Urinary bladder (tissue), 4 donors: ENCODE measurements at places on chromosomes 1 and 21.

DNA sequence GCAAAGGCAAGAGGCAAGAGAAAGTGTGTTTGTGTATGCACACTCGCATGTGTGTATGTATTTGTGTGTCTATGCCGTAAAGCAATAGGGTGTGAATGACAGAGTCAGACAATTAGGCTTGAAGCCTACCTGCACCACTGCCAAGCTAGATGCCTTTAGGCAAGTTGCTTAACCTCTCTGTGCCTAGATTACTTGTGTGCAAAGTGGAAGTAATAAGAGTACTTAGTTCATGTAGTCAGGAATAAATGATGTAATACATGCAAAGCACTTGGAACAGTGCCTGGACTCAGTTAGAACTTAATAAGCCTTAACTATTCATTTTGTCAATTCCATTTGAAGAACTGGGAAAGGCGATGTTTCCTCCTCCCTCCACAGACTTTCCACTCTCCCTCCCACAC, 31.7 kb downstream of the LAMB3 start:
- no peak for DNase-seq

DNA sequence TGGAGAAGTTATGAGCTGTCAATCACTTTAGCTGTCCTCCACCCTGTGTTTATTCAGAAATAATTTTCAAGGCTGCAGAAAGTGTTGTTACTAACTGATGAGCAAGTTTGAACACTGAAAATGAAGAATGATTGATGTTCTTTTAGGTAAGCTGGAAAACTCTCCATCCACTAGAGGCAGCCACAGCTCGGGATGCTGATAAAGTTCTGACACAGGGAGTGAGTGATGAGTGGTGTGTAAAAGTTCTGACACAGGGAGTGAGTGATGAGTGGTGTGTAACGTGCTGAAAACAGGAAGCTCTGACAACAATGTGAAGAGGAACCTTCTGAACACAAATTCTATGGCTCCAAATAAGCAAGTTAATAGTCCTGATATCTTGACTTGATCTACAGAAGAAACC, 197.5 kb upstream of the PTBP2 start:
- no peak for DNase-seq

- DNase-seq, result no peak
These were observed 156.5 kb downstream of the HIVEP3 start for GRCh38 chr1:41762251-41762650.

- no peak for DNase-seq
These were observed 152.8 kb upstream of the UBE2U start for GRCh38 chr1:64050601-64051000.

DNA sequence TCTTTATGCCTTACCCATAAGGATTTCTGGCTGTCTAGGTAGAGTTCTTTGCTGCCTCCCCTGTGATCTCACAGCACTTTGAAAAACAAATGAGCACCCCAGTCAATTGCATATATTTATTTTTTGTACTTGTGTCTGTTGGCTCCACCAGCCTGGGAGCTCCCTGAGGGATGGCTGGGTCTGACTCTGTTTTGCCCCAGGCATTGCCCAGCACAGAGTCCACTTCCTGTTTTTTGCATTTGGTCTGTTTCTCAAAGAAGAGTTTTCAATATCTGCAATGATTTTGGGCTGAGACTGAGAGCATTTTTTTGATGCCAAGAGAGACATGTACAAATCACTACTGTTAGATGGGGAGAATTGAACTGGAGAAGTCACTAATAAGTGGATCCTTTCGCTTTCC, 125.0 kb downstream of the FOXD2 start:
- no peak for DNase-seq

DNA sequence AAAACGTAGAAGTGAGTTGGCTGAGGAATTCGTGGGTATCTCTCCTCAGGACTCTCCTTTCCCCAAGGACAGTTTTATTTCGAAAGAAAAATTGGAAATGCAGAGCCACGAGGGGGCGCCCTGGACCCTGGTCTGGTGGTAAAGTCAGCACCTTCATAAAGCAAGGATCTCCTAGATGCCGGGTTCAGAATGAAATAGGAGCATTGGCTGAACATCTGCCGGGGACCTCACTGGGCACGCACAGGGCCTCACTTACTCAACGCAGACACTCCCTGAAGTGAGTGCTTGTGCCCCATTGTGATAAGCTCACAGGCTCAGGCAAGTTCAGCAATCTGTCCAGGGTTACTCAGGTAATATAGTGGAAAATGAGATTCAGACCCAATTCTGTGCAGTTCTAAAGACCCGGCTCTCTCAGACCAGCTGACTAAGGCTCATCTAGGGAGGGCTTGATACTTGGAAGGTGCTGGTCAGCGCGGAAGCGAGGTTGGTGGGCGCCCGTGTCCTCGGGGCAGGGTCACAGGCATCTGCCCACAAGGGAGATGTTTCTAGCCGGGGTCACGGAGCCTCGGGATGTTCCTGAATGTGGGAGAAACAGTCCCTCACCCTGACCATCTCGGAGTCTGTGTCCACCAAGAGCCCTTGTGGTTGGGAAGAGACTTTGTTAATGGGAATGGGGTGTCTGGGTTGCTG, 55.7 kb upstream of the ETV3 start:
- peak; percentile 31 for DNase-seq

DNA sequence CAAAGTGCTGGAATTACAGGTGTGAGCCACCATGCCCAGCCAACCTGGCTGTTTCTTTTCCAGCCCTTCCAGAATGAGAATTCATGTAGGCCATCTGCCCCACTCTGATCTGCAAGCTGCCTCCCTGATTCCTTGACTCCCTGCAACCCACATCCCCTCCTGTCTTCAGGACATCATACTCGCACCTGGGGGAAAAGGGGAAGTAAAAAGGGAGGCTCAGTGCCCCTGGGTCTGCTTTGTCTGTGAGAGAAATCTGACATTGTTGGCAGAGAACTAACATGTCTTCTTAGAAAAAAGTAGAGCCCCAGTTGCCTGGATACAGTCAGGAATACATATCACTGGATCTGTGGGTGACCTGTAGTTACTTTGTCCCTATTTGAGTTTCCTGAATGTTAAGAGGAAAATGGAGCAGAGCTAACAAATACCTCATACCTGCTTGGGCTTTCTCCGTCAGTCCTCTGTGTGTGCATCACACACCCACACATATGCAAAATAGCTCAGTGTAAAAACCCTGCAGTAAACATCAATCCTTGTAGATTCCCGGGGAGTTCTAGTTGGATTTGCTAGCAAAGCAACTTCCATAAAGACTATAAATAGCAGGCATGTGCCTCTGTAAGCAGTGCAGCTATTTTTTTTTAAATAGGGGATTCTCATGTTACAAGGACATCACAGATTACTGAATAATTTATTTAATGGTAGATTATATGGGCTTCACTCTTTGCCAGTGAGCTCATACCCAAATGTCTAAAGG, 62.9 kb downstream of the TEX35 start:
- peak; percentile 29 for DNase-seq

DNA sequence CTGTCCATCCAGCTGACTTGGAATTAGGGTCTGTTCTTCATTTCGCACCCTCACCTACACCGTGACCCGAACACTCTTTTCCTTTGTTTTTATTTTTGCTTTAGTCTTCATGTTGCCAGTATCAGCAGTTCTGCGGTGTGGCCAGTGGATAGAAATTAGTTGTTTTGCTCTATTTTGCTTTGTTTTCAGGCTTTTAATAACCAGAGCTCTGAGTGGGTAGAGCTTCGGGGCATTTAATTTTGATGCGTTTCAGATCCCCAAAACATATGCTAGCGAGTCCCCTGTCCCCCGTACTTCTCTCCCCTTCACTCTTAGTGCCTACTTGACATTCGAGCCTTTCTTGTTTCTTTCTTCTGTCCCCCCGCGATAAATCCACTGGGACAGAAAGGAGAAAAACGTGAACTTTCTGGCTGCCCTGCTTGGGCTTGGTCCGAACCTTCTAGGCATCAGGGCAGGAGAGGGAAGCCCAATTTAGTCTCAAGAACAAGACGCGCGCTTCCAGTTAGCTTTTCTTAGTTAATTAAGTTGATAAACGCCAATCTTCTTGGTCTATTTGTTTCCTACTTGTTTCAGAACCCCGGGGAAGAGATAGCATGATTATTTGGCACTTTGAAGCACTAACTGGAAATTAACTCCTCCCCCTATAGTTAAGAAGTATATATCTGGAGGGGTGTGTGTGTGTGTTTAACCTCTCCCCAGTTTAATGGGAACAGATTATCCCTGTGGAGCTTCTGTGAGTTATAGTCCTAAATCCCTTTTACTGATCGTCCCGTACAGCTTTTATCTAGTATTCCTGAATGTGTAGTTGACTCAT, 839 bp downstream of the SWT1 start:
- no peak for DNase-seq

DNA sequence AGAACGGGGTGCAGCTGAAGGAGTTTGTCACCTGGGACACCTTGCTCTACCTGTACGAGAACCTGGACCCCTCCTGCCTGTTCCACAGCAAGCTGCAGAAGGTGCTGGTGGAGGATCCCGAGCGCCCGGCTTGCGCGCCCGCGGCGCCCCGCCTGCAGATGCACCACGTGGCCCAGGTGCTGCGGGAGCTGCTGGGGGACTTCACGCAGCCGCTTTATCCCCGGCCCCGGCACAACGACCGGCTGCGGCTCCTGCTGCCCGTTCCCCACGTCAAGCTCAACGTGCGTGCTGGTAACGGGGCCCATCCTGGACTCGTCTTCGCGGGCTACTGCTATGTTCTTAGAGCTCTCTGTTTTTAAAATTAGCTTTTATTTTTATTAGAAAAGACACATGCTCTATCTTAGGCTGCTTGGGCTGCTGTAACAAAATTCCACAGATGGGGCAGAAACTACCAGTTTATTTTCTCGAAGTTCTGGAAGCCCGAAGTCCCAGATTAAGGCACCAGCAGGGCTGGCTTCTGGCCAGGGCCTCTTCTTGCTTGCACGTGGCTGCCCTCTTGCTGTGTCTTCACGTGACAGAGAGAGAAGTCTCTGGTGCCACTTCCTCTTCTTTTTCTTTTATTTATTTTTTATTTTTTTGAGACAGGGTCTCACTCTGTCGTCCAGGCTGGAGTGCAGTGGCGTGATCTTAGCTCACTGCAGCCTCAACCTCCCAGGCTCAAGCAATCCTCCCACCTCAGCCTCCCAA, 38.1 kb downstream of the TRPM2 start:
- DNase-seq, result no peak

- no peak for DNase-seq
These were observed 56.5 kb upstream of the SSBP3 start for GRCh38 chr1:54462597-54463258.

- no peak for DNase-seq
These were observed 20.0 kb upstream of the TACSTD2 start for GRCh38 chr1:58597076-58597475.

GRCh38 chr1:78722521-78722920, 72.9 kb downstream of the IFI44 start:
- no peak for DNase-seq

DNA sequence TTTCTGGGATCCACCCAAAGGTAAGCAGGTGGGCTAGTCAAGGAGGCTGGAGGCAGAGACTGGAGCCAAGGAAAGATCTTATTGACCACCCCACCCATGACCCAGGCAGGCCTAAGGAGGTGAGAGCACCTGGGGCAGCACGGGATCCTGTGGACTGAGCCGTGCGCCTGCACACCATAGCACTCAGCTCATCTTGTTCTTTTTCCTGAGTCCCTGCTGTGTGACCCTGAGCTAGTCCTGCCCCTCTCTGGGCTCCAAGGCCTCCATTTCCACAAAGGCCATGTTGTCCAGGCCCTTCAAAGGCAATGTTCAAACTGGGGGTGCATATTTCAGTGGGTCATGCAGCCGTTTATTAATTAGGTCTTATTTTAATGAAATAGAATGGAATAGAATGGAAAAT, 7.2 kb downstream of the FAM131C start:
- DNase-seq, result no peak

DNA sequence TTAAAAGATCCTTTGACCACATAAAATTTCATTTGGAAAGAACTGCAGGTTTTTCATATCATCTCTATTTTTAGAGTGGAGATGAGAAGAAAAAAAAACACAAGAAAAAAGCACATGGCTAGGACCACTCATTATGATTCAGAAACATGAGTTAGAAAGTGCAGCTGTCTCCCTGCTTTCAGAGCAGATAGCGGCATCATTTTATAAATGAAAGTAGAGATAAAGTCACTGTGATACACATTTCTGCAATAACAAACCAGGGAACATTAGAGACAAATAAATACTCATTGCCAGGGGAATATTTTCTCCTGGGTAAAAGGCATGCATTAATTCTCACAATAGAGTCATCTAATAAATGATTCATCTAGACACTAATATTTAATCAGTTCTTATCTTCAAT, 87.5 kb upstream of the PLPPR4 start:
- DNase-seq, result no peak

DNA sequence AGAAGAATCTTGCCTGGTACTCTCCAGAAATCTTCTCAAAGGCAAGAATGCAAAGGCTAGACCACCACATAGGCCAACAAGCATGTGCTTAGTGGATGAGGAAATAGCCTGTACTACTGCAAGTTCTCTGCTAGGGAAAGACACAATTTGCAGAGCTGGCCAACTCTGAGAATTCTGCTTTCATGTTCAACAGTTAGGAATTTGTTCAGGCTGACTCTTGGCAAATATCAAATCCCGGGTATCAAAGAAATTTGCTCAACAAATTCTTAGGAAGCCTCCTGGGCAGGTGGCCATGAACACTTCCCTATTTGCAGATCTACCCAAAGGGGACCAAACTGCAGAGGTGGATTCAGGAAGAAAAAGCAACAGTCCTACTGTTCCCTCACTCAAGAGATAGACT, 15.0 kb upstream of the H3-3A start:
- DNase-seq, result no peak

DNA sequence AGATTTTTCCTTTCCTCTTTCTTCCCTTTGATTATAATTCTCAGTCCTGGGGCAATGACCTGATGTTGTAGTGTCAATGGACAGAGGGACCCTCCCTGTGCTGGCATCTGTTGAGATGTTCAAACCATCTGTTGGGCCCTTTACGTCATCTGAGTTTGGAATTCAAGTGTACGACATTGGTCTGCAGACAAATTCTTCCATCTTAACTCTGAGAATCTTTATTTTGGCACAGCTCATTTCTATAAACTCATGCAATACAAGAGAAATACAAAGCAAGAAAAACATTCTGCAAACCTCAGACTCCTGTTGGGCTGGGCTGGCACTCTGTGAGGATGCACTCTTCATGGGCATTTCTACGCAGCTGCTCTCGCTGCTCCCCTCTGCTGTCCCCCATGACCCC, 54.2 kb downstream of the IFI44 start:
- DNase-seq, result no peak

DNA sequence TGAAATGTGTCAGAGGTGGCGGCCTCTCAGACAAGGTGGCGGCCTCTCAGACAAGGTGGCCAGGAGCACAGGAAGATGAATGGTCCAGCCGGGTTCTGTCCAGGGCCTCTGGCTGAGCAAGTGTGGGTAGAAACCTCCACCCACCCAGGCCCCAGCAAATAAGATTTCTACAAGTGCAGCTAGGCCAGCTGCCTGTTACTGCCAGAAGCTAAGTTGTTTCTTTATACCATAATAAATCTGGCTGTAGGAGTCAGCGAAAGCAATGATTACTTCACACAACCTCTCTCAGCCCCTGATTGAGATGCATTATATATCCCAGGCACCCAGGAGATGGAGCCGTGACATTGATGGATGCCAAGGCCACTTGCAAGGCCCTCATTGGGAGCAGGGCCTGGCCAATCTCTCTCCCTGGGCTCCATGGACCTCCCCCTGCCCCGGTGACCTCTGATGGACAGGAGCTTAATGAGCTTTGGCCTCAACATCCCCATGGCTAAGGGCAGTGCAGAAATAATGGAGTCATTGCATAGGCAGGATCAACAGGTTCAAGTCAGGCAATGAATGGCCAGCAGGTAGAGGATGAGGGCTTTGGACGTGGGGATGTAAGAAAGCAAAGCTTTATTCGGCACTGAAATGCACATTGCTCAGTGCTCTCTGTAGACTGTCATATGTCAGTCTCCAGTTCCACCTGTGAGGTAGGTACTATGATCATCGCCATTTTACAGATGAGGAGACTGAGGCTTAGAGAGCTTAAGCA, 92.9 kb downstream of the PTPRU start:
- DNase-seq, result no peak
